ENCODE measurements at places on chromosomes 1 and 21.

- DNase-seq = no peak
These were observed 70.0 kb upstream of the BCAR3 start for GRCh38 chr1:93751377-93752250.

GRCh38 chr1:207034208-207034607 lies 1.7 kb upstream of the C1orf116 start:
- no peak for DNase-seq

- no peak for DNase-seq
These were observed 20.7 kb downstream of the TRIM62 start for GRCh38 chr1:33161061-33161681.

DNA sequence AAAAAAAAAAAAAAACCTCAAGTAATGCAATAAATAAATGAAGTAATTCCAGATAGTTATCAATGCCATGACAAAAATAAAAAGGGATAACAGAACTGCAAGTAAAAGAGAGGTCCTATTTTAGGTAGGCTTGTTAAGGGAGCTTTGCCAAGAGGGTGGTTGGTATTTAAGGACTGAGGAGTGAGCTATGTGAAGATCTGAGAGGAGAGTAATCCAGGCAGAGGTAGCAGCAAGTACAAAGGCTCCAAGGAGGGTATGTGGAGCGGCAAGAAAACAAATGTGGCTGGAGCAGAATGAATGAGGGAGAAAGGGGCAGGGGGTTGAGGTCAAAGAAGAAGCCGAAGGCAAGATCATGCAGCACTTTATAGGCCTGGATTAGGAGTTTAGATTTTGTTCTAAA lies 59.9 kb upstream of the CDC42BPA start:
- no peak for DNase-seq

DNA sequence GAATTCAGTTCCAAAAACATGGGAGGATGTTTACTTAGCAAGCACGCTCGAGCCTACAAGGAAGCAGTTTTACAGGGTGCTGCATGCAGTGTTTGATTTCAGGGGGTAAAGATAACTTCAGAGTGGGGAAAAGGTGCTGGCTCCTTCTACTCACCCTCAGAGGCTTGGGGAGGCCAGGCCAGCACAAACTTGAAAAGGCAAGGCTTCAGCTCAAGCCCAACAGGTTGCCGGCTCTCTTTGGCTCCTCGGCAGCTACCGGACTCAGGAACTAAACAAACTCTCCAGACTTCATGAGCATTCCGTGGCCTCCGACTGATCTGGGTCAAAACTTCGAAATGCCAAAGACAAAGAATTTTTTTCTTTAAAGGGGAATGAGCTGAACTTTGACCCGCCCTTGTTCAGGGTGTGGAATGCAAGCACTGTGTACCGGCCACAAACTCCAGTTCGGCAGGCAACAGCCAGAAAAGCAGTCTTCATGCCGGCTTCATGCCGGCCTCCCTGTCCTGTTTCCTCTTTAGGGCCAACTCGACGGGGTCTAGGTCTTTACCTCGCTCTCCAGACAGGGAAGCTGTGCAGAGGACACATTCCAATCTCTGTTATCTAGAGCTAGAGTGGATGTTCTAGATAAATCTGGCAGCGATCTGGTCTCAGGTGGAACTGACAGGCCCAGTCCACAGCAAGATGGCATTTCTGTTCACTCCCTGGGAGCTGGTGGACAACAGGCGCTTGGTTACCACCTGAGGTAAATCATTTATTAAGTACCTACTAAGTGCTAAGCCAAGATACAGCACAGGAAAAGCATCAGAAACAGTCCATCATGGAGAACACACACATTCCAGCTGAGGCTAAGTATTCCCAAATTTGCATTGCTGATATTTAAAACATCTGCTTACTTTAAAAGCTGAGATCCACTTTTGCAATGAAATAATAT lies 75.0 kb downstream of the CD46 start:
- peak; percentile 13 for DNase-seq

Measured in B cell (primary cell).